Common myeloid progenitor, CD34-positive (primary cell): ENCODE measurements at places on chromosomes 11 and 22.
A peak's percentile ranks its signal among the peaks of the same experiment; 100 is the strongest.

- DNase-seq = no peak
- no peak overlapping the region for H3K27ac ChIP-seq
- no peak overlapping the region for H3K4me3 ChIP-seq
- H3K27me3 ChIP-seq = no peaks in the 10 kb centered on the region
- no peaks in the 10 kb centered on the region for H3K36me3 ChIP-seq
Observed at GRCh38 chr11:26830757-26831156, 108.9 kb upstream of the SLC5A12 start.

DNA sequence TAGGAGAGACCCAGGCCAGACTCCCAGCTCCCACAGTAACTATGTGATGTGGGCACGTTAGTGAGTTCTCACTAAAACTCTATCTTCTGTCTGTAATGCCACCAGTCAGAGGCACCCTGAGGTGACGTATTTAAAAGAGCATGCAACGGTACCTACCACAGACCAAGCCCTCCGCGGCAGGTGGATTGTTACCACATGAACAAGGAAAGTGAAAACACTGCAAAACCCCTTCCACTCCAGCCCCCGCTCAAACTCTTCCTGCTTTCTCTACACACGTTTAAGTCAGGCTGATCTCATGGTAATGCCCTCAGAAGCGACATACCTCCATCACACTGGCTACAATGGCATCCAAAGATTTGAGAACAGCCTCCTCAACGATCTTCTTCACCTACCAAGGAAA is 36.7 kb downstream of the SERPIND1 start:
- H3K4me3 ChIP-seq = no peak overlapping the region
- no peaks in the 10 kb centered on the region for H3K27me3 ChIP-seq

DNA sequence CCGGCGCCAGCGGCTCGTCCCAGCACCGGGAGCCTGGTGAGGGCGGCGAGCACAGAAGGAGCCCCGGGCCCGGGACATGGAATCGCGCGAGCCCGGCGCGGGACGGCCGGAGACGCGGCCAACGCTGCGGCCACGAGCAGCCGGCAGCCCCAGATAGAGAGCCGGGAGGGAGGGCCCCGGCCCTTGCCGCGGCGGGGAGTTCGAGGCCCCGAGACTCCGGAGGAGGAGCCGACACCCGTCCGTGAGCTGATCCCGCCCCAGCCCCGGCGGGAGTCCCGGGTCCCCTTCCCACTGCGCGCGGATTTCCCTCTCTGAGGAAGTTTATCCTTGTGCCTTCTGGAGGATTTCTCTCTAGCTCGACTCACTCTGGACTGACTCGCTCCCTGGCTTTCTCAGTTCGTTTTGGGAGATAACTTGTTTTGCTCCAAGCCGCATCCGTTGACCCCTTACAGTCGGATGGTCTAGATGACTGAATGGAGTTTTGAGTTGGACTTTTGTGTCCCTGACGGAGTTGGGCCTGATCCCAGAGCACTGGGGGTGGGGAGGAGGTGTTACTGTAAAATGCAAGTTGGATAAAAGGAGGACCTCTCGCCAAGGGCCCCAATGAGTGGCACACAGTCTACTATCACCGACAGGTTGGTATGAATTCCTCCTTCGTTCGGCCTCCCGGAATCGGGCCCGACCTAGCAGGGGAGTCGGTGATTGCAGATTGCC is 585 bp downstream of the ARHGEF12 start:
- peak overlapping the region; percentile 30 for H3K27ac ChIP-seq
- peaks cover 30% of the 10 kb centered on the region for H3K4me1 ChIP-seq

DNA sequence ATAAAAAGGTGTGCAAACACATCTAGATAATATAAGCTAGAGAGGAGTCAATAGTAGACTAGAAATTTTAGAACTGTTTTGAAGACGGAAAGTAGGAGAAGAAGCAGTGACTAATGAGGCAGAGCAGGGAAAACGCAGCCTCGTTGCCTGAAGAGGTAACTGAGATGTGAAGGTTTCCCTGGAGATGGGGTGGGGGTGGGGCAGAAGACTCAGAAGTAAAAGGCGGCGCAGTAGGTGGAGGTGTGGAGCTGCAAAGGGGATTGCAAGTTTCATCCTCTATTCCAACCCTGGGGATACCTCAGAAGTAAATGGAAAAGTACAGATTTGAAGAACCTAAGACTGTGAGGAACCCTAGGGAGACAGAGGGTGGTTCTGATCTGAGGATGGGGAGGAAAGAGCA is 109.5 kb downstream of the TMPRSS5 start:
- peaks cover 9% of the 10 kb centered on the region for H3K27me3 ChIP-seq
- no peak overlapping the region for H3K27ac ChIP-seq
- H3K36me3 ChIP-seq = no peaks in the 10 kb centered on the region
- DNase-seq = no peak
- no peaks in the 10 kb centered on the region for H3K4me1 ChIP-seq

GRCh38 chr11:75384438-75385080 is 14.8 kb upstream of the RPS3 start:
- H3K27ac ChIP-seq = no peak overlapping the region
- H3K27me3 ChIP-seq = no peaks in the 10 kb centered on the region
- no peaks in the 10 kb centered on the region for H3K36me3 ChIP-seq
- DNase-seq = peak; percentile 75
- H3K4me1 ChIP-seq = peaks cover 36% of the 10 kb centered on the region

DNA sequence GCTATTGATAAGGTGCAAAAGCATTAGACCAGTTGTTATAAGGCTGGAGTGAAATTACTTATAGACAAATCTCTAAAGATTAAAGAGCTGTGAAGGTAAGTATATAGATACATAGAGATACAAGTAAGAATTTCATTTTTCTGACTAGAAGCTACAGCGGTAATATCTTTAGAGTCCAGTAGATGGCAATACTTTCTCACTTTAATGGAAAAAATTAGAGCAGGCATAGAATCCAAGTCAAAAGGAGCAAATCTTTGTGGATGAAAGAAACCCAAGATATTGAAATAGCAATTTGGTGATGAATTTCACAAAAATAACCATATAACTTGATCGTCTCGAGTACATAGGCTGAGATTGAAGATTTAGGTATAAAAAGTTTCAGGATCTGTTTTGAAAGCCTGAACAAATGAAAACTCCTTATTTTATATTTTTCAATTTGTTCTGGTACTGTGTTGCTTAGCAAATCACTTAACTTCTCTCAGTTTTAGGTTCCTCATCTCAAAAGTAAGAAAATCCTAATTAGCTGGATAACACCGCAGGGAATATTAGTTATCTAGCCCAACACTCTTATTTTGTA is 81.9 kb downstream of the UVRAG start:
- H3K36me3 ChIP-seq = no peaks in the 10 kb centered on the region
- H3K4me3 ChIP-seq = no peak overlapping the region
- no peak overlapping the region for H3K27ac ChIP-seq
- no peaks in the 10 kb centered on the region for H3K27me3 ChIP-seq

- H3K4me1 ChIP-seq = no peaks in the 10 kb centered on the region
- H3K4me3 ChIP-seq = no peak overlapping the region
- DNase-seq = no peak
- no peak overlapping the region for H3K27ac ChIP-seq
- no peaks in the 10 kb centered on the region for H3K36me3 ChIP-seq
Observed at GRCh38 chr11:19923626-19924025, 211.0 kb downstream of the NAV2 start.

- no peak overlapping the region for H3K4me3 ChIP-seq
- H3K27me3 ChIP-seq = peaks cover 25% of the 10 kb centered on the region
- DNase-seq = peak; percentile 99
- H3K36me3 ChIP-seq = no peaks in the 10 kb centered on the region
- no peak overlapping the region for H3K27ac ChIP-seq
Observed at GRCh38 chr11:2933375-2934020, 4.3 kb upstream of the PHLDA2 start.

DNA sequence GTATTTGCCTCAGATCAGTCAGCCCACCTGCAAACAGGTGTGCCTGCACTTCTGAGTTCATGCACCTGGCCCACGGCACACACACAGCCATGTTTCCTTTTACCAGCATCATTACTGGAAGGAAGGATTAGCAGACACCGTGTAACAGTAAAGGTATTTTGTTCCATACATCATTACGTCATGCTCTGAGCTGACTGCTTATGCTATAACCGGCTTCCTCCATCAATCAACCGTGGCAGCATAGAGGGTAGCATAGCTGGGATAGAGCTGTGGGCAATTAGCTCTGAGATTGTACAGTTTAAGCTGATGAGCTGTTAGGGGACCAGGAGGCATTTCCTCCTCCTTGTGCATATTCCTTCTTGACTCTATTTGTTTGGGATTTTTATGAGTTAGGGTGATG is 102.4 kb downstream of the ME3 start:
- DNase-seq = no peak
- H3K4me3 ChIP-seq = no peak overlapping the region
- H3K27me3 ChIP-seq = no peaks in the 10 kb centered on the region
- no peaks in the 10 kb centered on the region for H3K36me3 ChIP-seq
- no peak overlapping the region for H3K27ac ChIP-seq

DNA sequence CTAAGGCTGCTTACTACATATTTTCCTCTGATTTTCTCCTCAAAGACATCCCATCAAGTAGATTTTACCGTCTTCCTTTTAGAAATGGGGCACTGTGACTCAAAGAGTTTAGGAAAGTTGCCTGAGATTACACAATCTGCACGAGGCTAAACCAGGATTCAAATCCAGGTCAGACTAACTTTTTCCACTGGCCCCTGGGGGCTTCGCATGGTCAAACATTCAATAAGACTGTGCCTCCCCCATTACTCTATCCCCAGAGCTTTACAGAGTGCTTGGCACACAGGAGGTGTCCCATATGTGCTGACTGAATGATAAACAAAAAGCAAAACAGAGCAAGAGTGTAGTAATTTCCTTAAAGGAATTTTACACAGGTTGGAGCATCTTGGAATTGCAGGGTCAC is 118.1 kb upstream of the TEAD1 start:
- no peak overlapping the region for H3K4me3 ChIP-seq
- DNase-seq = no peak
- peaks cover 18% of the 10 kb centered on the region for H3K27me3 ChIP-seq
- H3K27ac ChIP-seq = no peak overlapping the region

DNA sequence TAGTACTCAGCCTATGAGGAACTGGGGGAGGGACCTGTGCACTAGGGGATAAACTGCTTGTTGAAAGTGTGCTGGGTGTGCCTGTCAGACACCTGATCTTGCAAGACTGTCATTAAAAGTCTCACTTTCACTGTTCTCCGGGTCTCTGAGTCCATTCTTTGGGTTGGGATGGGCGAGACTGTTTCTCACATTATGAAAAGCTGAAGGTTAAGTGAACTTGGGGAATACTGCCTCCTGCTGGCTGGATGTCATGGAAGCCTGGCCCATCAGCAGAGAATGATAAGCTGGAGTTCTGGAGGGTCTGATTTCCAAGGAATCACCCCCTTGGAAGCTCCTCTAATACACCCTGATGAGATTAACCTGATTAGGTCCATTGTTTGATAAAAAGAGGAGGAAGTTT is 9.0 kb upstream of the VPREB1 start:
- H3K4me1 ChIP-seq = no peaks in the 10 kb centered on the region
- peak; percentile 62 for DNase-seq
- H3K27ac ChIP-seq = no peak overlapping the region

- no peaks in the 10 kb centered on the region for H3K27me3 ChIP-seq
- no peaks in the 10 kb centered on the region for H3K36me3 ChIP-seq
- H3K27ac ChIP-seq = no peak overlapping the region
- H3K4me1 ChIP-seq = peaks cover 4% of the 10 kb centered on the region
- no peak overlapping the region for H3K4me3 ChIP-seq
Observed at GRCh38 chr22:35478633-35479107, 62.0 kb upstream of the RASD2 start.

GRCh38 chr11:95135155-95135554 is 45.5 kb downstream of the ENDOD1 start:
- H3K4me3 ChIP-seq = no peak overlapping the region
- H3K27me3 ChIP-seq = no peaks in the 10 kb centered on the region
- H3K36me3 ChIP-seq = peaks cover 3% of the 10 kb centered on the region
- no peaks in the 10 kb centered on the region for H3K4me1 ChIP-seq
- DNase-seq = no peak
- H3K27ac ChIP-seq = no peak overlapping the region

- no peak for DNase-seq
- H3K27ac ChIP-seq = no peak overlapping the region
- peaks cover 3% of the 10 kb centered on the region for H3K4me1 ChIP-seq
- peaks cover 16% of the 10 kb centered on the region for H3K27me3 ChIP-seq
- H3K36me3 ChIP-seq = no peaks in the 10 kb centered on the region
Observed at GRCh38 chr11:127105593-127106541, 105.3 kb upstream of the KIRREL3 start.

DNA sequence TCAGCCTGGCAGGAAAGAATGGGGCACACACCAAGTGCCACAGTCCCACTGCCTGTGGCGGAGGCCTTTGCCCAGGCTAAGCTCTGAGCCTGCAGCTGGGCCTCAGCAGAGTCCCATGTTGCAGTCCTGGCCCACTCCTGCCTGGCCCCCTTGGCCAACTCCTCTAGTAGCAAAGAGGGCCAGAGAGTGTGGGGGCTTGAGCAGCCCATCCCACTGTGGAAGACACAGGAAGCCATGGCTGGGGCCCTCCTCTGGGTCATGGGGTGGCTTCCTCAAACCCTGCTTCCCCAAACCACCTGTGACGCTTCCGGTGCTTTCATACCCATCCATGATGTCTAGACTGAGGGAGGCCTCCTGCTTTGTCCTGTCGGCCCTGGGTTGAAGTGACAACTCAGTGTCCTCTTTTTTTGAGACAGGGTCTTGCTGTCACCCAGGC is 5.8 kb downstream of the RPS19BP1 start:
- no peak overlapping the region for H3K27ac ChIP-seq
- H3K36me3 ChIP-seq = peaks cover 61% of the 10 kb centered on the region
- peaks cover 88% of the 10 kb centered on the region for H3K4me1 ChIP-seq
- no peak for DNase-seq
